Kidney capillary endothelial cell (primary cell): ENCODE measurements at places on chromosomes 5 and 9.

DNA sequence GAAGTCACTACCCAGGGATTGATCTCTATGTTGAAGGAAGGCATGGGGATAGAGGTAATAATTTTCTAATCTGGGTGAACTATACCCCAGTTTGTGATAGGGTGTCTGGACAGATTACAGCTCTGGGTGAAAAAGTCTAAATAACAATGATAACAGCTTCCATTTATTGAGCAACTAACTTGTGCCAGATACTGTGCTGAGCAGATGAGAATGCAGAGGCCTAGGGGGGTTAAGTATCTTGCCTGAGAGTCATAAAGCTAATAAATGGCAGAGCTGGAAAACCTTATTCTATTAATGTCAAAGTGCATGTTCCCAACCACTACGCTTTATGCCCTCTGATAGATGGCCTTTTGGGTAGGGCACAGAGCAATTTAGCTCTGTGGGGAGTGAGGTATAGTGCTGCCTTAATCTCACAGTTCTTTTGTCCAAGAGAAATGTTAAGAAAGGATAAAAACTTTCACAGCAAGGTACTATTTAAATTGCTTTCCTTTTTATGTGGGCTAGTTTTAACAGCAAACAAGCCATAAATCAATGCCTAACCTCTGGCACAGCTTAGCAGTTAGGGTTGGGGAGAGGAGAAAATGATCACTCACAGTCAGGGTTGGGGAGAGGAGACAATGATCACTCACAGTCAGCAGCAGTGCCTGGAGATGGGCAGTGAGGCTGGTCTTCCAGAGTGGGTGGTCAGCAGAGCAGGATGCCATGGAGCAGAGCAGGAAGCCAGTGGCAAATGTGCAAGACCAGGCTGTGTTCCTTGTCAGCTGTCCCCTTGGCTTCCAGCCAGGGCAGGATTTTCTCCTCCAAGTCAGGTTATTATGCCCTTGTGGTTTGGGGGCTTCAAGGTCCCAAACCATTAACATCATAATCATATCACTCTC, 187.0 kb downstream of the CARTPT start:
- DNase-seq, result no peak

DNA sequence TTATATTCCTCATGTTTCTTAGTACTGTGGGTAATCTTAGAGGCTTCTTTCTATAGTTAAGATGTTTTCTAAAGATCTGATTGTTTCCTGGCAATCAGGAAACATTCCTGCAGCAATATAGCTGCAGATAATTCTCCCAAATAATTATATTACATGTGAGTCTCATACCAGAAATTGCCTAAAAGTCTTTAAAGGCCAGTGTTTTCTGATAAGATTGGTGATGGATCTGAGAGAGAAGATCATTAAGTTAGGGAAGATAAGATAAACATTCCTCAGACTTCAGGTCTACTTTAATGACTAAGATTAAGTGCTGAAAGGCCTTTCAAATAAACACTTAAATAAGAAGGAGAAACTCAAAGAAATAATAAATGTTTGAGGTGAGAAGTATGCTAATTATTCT, 107.7 kb upstream of the DAB2 start:
- no peak for DNase-seq

GRCh38 chr5:73204733-73205132, 31.7 kb downstream of the TMEM174 start:
- no peak for DNase-seq

DNA sequence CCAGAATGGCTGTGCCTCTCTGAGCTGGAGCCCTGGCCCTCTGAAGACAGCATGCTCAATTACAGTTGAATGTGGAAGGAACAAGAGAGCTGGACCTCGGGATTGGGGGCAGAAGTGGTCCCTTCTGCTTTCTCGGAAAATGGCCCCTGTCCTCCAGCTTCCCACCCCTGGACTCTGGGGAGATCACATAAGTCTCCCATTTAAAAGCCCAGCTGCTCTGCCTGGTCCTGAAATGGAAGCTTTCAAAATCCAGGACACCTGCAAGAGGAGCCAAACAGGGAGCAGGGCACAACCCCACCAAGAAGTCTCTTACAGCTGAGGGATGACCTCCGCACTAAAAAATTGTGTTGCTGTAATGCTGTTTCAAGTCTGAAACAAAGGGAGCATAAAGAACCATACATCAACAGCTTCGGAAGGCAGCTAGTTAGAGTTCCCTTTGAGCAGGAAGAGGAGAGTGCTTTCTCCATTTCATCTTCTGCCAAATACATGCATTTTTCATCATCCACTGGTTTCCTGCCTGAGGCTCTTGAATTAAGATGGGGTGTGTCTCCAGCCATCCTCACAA, 48.2 kb downstream of the TGFBI start:
- no peak for DNase-seq

DNA sequence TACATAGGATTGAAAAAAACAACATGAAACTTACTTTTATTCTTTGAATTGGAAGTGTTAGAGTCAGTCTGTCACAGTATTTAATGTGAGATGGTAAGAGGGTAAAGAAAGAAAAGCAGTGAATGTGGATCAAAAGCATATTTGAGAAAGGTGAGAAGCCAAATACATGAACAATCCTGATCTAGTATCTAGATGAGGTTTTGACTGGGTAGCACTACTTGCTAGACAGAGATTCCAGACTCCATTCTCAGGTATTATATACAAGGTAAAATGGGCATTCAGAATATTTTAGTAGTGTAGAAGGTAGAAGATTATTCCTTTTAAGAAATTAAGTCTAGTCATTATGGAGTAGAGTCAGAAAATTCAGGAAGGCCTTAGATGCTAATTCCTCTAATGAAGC, 62.2 kb downstream of the SLC38A9 start:
- DNase-seq, result no peak

GRCh38 chr5:99449786-99450185, 521.0 kb upstream of the CHD1 start:
- DNase-seq, result no peak

DNA sequence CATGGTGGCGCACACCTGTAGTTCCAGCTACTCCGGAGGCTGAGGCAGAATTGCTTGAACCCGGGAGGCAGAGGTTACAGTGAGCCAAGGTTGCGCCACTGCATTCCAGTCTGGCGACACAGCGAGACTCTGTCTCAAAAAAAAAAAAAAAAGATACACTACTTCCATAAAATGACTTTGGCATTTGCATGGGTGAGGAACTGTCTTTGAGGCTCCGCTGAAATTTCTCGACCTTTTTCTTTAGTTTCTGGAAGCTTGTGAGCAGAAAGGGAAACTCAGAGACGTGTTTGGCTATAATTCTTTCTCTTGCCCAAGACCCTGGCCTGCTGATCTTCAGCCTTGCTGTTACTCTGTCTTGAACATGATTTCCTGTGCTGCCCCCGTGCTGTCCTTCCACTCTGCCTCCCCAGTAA, 37.3 kb downstream of the SPIN1 start:
- no peak for DNase-seq

DNA sequence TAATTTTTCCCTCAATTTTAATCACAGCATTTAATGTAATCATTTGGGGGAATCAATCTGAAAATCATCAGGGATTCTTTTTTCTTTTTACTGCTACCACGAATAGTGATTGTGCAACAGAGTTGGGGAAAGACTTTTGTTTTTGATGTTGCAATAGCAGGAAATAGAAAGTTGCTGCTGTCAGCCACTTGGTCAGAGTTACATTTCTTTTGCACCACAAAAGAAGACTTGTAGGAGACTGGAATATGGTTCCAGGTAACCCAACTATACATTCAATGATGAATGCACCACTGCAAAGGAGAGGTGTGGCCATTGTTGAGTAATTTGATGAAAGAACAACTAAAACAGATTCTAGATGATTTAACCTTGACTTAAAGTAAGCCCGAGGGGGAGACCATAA, 46.3 kb upstream of the PALM2AKAP2 start:
- no peak for DNase-seq

GRCh38 chr5:137688210-137688840, 47.6 kb downstream of the KLHL3 start:
- DNase-seq, result no peak

- DNase-seq, result no peak
Observed at GRCh38 chr9:115413304-115413703, 295.3 kb upstream of the TNC start.

- DNase-seq, result no peak
Observed at GRCh38 chr5:10352430-10353240, 860 bp upstream of the MARCHF6 start.

DNA sequence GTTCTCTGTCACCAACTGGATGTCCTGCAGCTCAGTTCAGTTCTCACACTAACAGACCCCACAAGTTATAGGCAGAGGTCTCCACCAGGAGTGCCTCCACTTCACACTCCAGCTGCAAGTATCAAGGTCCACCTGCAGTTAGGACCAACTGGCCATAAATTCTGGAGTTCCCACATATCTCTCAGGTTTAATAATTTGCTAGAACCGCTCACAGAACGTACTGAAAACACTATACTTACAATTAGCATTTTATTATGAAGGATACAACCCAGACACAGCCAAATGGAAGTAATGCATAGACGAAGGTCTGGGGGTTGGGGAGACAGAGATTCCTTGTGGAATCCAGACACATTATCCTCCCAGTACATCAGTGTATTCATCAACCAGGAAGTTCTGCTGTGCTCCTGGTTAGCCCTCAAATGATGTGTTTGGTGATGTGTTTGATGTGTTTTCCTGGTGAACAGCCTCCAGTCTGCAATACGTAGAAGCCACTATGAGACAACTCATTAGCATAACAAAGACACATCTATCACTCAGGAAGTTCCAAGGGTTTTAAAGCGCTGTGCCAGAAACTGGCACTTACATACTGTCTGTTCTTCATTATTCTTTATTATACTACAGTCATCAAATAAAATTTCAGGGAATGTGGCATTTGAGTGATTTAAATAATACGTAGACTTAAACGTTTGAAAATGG, 25.4 kb downstream of the OGN start:
- peak; percentile 7 for DNase-seq

GRCh38 chr5:144567421-144567780, 396.7 kb downstream of the KCTD16 start:
- no peak for DNase-seq
